ENCODE measurements at places on chromosomes 6 and 20.
A peak's percentile ranks its signal among the peaks of the same experiment; 100 is the strongest.

DNA sequence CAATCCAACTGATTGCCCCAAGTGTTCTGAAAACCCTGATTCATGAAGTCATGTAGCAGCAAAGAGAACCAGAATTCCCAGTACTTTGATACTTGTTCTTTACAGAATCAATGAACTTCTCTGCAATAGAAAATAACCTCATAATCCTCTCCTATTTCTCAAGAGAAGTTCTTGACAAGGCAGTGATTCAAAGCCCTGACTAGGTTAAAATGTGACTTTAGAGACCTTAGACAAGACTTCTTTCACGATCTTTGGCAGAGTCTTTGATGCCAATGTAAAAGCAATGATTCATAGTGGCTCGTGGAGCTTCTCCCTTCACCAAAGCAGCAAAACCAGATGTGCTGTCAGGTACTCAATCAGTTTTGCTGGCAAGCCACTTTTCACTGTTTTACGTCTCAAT lies 95.2 kb downstream of the CDK19 start:
- no peak for DNase-seq

GRCh38 chr6:139243536-139243935 lies 48.3 kb downstream of the TXLNB start:
- no peak for DNase-seq

DNA sequence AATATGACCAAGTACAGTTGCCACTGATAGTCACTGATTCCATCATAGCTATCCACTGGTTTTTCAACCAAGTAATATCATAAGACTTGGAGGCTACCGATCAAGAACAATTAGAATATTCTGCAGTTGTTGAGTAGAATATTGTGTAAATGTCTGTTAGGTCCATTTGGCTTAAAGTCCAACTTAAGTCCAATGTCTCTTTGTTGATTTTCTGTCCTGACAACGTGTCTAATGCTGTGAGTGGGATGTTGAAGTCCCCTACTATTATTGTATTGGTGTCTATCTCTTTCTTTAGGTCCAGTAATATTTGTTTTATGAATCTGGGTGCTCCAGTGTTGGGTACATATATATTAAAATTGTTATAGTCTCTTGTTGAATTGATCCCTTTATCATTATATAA lies 13.9 kb downstream of the ARFGEF3 start:
- no peak for DNase-seq

DNA sequence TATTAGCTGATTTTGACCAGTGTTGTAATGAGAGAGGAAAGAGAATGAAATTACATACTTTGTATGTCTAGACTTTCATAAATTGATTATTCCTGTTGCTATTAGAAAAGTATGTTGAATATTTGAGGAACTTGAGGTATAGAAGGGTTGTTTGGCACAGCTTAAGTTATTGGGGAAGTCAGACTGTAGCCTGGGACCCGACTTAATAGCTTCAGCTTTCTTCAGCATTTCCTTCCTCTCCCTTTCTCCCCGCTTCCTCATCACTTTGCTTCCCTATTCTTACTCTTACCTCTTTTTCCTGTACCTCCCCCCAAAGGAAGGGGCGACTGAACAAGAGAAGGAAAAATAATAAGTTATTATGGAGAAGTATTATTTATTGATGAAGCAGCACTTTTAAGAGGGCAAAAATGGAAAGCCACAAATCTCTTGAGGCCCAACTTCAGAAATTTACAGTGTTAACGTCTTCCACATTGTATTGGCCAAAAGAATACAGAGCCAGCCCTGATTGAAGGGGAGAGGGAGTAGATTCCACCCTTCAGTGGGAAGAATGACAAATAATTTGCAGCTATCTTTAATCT lies 7.4 kb downstream of the SENP6 start:
- no peak for DNase-seq

DNA sequence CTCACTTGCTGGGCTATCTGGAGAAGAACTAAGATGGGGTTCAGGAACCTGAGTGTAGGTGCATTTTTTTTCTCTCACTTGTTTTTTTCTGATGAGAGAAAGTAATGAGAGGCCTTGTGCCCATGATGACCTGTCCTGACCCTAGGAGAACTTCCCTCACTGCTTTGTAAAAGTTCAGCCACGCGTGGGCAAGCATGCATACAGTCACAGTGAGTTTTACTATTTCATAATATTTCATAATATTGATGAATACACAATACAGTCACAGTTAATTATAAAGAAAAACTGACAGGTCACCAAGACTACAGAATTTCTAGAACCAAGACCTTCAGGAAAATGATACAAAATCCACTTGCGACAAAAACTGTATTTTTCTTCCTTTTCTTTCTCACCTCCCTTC lies 111.8 kb downstream of the MAP7 start:
- no peak for DNase-seq

DNA sequence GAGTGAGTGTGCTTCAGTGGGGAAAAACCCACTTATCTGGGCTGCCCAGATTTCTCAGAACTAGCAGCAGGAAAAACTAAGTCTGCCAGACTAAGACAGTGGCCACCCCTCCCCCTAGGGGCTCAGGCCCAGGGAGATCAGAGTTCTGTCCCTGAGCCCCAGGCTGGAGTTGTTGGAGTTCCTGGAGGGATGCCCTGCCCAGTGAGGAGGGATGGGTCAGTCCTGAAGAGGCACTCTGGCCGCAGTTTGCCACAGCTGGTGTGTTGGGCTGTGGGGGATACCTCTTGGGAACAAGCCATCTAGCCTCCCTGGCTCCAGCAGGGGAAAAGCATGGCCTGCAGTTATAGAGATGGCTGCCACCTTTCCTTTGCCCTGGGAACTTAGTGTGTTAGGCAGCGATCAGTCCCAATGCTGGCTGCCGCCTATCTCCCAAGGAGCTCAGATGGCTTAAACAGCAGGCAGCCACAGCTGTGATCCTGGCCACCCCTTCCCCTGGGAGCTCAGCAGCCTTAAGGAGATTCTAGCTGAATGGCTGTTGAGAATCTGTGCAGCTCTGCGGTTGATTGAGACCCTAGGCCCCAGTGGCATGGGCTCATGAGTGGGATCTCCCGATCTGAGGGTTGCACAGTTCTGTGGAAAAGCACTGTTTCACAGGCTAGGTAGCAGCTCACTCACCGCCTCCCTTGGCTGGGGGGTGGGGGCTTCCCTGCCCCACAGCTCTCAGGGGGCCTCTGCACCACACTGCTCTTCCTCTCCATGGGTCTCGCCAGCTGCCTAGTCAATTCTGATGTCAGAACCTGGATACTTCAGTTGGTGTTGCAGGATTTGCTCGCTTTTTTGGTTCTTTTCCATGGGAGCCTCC lies 13.2 kb downstream of the SIRPG start:
- no peak for DNase-seq

- DNase-seq, result peak; percentile 69
Observed at GRCh38 chr6:139250296-139251044, 41.3 kb downstream of the TXLNB start.

GRCh38 chr20:59920944-59921343 lies 12.5 kb downstream of the SYCP2 start:
- DNase-seq, result no peak

GRCh38 chr20:46699651-46700359 lies 9.6 kb upstream of the SLC2A10 start:
- no peak for DNase-seq

DNA sequence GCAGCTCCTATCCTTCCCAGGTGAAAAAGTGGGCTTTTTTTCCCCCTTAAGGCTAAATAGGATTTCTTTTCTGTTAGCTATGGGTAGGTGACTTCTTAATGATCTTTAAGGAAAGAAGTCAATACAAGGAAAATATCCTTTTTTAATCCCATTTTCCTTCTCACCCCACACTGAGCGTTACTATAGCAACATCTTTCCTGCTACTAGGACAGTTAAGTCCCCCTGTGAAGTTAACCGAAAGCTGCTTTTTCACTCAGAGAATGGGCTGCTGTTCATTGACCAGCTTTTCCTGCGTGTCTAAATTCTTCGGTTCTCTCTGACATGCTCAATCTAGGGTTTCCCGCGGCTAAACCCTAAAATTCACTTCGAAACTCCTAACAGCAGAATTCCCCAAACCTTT lies 173.1 kb upstream of the AGPAT4 start:
- DNase-seq, result no peak

DNA sequence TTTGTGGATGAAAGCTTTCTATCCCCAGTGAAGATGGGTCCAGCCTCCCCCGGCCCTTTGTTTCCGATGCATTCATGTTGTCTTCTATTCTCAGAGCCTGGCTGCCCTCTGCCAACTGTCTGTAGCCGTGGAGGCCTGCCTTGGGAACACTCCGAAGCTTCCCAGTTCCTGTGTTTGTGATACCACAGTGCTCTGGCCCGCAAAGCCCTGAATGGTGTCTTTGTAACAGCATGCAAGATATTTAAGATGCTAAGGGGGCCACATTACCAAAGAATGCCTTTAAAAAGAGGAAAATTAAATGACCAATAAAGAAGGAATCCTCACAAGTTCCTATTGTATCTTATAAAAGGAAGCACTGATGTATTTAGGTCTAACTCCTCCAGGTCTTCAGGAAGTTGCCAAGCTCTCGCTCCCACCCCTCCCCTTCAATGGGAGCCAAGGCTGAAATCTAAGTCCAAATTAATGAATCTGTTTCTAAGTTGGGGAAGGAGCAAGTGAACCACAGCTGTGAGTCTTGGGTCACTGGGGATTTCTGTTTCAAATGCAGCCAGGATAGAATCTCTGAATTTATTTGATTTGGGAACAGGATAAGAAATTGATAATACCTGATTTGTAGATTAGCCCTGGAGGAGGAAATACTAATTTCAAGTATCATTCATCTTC lies 596.1 kb downstream of the QKI start:
- DNase-seq, result no peak

- no peak for DNase-seq
Observed at GRCh38 chr6:147509891-147510290, 1.4 kb downstream of the SAMD5 start.

DNA sequence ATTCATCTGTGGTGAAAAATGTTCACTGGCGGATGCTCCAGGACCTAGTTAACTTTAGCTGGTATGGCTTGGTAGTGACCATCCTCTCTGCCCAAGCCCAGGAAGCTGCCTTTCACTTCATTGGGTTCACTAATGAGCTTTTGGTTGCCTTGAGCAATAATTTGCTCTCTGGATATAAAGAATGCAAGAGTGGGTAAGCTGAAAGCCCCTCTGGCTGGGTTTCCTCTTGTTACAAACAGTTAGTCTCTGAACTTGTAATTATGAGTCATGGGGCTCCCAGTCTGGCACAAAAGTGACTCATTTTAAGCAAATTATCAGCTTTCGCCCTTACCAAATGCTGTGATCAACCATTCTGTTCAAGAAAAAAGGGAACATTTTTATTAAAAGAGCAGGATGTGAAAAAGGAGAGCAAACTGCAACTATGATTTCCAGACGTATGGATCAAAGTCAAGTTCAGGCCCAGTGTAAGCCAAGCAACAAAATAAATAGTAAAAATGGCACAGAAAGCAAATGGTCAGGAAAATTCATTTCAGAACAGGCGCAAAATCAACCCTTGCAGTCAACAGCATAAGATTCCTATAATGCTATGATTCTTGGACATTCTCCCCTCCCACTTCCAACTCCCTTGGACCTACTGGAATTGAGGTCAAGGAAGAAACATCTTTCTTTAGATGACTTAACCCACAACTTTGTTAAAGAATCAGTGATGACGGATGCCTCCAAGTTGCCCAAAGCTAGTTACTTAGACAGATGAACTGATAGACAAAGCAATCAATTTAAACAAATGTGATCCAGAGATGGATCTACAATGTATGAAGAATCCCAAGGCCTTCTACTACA lies 130.0 kb upstream of the KCNK16 start:
- no peak for DNase-seq

Data from activated CD8-positive, alpha-beta memory T cell treated with anti-CD3 and anti-CD28 coated beads, Interleukin-2, amount 50 U/mL, for 48 hours (primary cell).